ENCODE measurements at places on chromosomes 16 and 17. TPM values are rescaled to one million over a fixed set of nuclear protein-coding genes. Genes with fewer than 3 reads are reported as not detected.

Gene C16orf96
- 0.30 TPM for total RNA-seq

DNA sequence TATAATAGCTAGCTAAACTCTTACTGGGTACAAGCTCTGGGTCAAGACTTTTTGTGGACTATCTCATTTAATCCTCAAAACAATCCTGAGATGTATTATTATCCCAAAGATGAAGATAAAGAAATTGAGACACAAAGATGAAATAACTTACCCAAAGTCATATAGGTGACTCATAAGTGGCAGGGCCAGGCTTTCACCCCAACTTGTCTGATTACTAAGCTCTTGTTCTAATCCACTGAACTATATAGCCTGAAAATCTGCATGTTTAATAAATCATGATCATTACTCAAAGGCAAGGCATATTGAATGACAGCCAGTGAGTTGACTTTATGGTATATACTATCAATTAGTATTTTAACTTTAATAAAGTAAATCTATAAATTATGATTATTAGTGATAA is 77.4 kb downstream of the SKAP1 start:
- no peak overlapping the region for H3K27ac ChIP-seq
- no peaks in the 10 kb centered on the region for H3K36me3 ChIP-seq
- no peaks in the 10 kb centered on the region for H3K4me1 ChIP-seq

DNA sequence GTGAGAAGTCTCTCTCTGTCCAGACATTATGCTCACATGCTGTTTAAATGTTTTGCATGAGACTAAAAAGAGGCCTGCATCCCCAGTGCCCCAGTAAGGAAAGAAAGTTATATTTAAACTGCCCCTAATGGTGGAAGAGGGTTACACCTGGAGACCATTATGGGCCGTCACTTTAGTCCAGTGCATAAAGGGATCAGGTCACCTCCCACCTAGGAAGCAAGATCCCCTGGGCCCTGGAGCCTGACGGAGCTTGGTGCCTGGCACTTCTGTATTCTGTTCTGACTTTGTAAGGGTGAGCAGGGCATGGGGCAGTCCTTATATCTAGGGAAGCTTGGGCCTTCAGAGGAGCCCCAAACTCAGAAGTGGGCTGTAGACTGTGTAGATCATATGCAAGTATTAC is 67.9 kb downstream of the CPPED1 start:
- H3K27me3 ChIP-seq, result no peaks in the 10 kb centered on the region
- H3K4me1 ChIP-seq, result no peaks in the 10 kb centered on the region
- peaks cover 22% of the 10 kb centered on the region for H3K36me3 ChIP-seq
- DNase-seq, result no peak
- H3K4me3 ChIP-seq, result no peak overlapping the region

- H3K36me3 ChIP-seq, result peaks cover 5% of the 10 kb centered on the region
- peaks cover 7% of the 10 kb centered on the region for H3K4me1 ChIP-seq
- H3K4me3 ChIP-seq, result no peak overlapping the region
These were observed 48.5 kb downstream of the CEP95 start for GRCh38 chr17:64555281-64555680.

Gene ZNF423
- 55.4 TPM for total RNA-seq

- H3K36me3 ChIP-seq, result peaks cover 2% of the 10 kb centered on the region
- no peaks in the 10 kb centered on the region for H3K27me3 ChIP-seq
- no peak for DNase-seq
- no peak overlapping the region for H3K4me3 ChIP-seq
- H3K27ac ChIP-seq, result peak overlapping the region; percentile 78
These were observed 122.2 kb downstream of the CCDC182 start for GRCh38 chr17:57622683-57623433.
